ENCODE measurements at places on chromosomes 5 and 9.

DNA sequence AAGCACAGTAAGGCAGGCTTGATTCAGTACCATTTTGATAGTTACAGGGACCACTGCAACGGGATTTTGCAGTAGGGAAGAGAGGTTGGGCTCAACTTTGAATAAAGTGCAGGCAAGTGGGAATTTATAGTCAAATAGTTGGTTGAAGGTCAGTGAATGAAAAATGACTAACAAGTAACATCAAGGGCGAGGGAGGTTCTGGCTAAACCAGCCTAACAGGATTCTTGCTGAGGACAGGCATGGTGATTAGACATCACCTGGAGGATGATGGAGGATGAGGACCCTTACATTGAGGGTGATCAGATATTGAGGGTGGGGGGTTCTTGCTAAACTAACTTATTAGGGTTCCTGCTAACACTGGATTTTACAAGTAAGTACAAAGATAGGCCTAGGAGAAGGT lies 66.1 kb upstream of the SMC5 start:
- DNase-seq: no peak

DNA sequence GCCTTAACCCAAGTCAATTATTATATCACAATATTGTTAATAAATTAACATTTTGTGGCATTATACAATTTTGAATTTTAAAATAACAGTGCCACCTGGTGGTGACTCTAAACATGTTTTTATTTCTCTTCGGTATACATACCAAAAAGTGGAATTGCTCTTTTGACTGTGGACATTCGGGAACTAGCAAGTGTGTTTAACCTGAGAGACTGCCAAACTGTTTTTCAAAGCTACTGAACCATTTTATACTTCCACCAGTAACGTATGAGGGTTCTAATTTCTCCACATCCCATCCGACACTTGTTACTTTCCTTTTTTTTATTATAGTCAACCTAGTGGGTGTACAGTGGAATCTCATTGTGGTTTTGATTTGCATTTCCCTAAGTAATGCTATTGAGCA lies 18.3 kb upstream of the HSDL2 start:
- peak; percentile 78 for DNase-seq

- DNase-seq: no peak
Measured at GRCh38 chr9:137116027-137116507, 1.5 kb upstream of the DPP7 start.

- DNase-seq: no peak
Measured at GRCh38 chr9:122197882-122198281, 30.9 kb downstream of the LHX6 start.

GRCh38 chr5:154968953-154969352 lies 28.1 kb downstream of the MRPL22 start:
- DNase-seq: peak; percentile 44

GRCh38 chr9:131628459-131629225 lies 83.3 kb downstream of the PRRT1B start:
- no peak for DNase-seq

- no peak for DNase-seq
Measured at GRCh38 chr9:97740848-97741821, 44.0 kb upstream of the XPA start.

DNA sequence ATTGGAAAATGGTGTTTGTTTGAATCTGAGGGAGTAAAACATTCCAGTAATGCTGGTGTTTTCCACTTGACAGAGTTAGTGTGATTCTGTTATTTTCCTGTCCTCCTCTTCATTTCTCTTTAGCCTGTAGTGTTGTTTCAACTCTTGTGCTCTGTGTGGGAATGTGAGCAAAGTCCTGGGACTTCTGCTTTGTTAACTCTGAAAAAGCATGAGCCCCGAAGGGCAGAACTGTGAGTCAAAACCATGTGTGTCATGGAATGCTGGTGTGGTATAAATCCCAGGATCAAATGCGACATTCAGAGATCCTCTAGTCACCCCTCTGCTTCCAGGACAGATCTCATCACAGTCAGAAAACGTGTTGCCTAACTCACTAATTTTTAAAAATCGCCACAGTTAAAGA lies 8.9 kb downstream of the F2R start:
- no peak for DNase-seq

DNA sequence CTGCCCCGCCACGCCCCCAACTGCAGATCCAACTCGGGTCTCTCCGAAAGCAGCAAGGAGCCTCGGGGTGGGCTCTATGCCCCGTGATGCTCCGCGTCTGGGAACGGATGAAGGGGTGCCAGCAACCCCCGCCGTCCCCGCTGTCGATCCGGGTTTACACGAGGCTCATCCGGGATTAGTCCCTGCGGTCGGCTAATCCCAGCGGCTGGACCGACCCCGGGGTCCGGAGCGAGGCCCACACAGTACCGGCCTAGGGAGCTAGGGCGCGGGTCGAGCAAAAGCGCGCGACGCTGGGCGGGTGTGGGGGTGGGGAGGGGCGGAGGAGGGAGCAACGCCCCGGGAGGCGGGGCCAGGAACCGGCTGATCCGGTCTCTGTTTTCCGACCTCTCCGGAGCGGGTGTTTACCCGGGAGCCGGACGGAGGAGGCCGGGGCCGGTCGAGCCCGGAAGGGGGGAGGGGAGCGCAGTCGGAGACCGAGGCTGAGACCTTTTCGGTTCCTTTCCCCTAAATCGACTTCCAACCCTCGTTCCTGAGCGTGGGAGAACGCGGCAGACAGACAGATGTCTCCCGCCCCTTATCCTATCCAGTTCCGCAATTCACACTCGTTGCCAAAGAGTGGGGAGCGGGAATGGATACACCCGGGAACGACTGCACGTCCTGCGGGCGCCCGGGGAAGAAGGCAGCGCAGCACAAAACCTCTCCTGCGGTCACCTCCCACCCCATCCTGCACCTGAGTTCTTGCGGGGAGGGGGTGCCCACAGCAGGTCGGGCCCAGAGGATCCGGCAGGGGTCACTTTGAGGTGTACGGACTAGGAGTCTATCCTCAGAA lies 28.6 kb downstream of the PCDH1 start:
- peak; percentile 68 for DNase-seq

GRCh38 chr5:103743421-103743820 lies 180.8 kb upstream of the NUDT12 start:
- DNase-seq: no peak

Data from erythroblast (primary cell).